Iris pigment epithelial cell (primary cell): ENCODE measurements at places on chromosomes 13 and 19.
A peak's percentile ranks its signal among the peaks of the same experiment; 100 is the strongest.

DNA sequence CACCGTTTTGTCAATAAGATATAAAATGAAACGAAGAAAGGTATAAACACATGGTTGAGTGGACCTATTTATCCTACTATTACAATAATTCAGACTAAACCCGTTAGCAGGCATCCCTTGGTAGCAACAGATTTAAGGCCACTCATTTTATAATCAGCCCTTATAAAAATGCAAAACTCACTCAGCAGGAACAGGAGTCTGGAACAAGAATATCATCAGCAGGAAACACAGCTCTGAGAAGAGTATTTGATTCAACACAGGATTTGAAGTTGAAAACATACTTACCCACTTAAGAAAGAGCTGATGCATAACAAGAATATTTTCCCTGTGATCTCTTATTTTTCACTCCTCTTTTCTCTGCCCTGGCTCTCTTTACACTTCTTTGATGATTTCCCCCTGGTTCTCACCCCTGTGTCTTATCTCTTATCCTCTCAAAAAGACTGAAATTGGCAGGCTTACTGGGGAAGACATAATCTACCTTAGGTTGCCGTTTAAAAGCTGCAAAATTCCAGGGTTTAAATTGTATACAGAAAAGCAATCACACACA is 1722.7 kb downstream of the SLITRK5 start:
- peak; percentile 14 for DNase-seq

- DNase-seq, result no peak
Measured at GRCh38 chr13:99760456-99760855, 211.1 kb downstream of the ZIC5 start.

DNA sequence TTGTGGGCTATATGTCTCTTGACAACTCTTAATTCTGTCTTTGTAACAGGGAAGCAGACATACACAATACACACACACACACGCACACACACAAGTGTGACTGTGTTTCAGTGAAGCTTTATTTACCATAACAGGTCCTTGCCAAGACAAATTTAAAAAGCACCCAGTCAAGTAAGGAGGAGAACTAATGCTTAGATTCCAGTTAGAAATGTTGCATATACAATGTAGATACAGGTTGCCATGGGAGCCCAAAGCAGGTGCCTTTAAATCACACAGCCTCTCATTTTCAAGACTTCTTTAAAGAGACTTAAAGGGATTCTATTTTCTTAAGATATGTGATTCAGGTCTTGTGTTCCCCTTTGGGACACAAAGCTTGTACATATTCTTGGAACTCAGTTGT is 1551.9 kb downstream of the EFNB2 start:
- no peak for DNase-seq

GRCh38 chr19:51131780-51132680 is 7.3 kb downstream of the SIGLEC9 start:
- DNase-seq, result peak; percentile 68

DNA sequence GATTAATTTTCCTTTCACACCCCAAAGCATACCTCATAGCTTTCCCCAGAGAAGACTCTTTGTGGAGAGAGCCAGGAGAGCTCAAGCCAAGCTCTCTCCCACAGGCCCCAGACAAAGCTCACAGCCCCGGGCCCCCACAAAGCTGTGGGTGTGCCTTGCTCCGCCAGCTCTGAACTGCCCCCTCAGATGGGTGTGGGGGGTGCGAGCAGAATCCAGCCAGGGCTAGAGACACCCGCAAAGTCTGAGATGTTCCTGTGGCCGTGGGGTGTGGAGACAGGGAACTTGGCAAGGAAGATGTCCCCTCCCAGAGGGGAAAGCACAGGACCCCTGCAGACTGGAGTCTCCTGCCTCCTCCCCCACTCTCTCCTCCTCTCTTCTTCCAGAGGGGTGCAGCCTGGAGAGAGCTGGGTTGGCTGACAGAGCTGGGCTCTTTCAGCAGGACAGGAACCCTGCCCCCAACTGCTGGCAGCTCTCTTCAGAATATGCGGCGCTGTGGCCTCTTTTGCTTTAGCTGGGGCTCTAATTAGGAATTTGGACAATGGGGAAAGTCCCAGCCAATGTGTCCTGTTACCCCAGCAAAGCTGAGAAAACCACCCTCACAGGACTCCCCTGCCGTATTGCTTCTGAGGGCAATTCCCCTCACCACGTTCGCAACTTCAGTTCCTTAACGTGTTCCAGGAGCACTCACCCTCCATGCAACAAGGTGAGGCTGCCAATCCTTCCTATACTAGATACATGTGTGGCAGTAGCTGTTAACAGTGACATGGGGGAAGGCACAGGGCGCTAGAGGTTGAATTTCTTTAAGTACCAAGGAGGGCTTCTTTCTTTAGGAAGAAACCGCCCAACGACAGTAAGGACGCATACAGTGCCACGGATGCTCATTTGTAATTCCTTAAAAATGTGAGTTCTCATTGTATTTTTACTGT is 170.0 kb downstream of the COL4A1 start:
- no peak for DNase-seq

GRCh38 chr19:3020321-3020960 is 8.6 kb downstream of the TLE2 start:
- DNase-seq, result no peak

DNA sequence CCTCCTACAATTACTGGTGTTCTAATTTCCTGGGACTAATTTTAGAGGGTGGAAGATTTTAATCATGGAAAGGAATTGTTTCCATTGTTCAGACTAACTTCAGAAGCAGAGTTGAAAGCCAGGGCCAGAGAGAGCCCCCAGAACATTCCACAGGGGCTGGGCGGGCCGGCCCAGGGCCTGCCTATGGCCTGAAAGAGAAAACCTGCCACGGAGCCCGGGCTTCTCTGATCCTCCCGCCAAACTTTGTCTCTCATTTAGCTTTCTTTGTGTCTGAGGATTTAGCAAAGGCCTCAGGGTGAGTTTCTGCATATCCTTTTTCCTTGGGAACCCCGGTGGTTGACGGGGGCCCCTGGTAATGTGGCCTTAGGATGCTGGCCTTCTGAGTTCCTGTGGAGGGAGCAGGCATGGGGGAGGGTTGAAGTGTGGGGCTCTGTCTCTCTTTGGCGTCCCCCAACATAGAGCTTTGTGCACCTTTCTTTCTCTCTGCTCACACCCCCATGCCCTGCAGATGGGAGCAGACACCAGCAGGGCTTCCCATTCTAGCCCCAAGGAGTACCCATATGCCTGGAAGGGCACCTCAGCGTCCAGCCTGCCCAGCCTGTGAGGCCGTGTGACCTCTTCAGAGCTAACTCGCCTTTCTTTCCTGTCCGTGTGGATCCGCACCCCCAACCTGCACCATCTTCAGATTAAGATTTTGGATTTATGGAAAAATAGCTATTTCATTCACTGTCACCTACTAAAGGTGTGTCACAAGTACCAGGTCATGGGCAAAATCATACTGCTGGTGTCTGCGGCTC is 539.5 kb downstream of the FGF9 start:
- DNase-seq, result no peak

DNA sequence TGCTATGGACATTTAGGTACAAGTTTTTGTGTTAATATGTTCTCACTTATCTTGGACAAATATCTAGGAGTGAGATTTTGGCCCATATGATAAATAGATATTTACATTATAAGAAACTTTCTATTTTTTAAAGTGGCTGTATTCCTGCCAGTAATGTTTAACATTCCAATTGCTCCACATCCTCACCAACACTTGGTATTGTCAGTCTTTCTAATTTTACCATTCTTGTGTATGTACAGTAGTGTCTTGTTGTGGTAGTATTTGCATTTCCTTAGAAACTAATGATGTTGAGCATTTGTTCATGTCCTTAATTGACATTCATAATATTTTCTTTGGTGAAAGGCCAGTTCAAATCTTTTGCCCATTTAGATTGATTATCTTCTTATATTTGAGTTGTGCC is 171.4 kb upstream of the TSHZ3 start:
- DNase-seq, result no peak

- DNase-seq, result no peak
Measured at GRCh38 chr19:51695702-51696315, 2.7 kb downstream of the SPACA6 start.

- peak; percentile 62 for DNase-seq
Measured at GRCh38 chr13:28494778-28495537, at the start of gene FLT1. Gene FLT1, minus strand, starts transcription at chr13:28495128. Its CDS starts 285 bp downstream, at chr13:28494843.

- DNase-seq, result peak; percentile 78
Measured at GRCh38 chr13:44249431-44249836, 124.2 kb upstream of the SERP2 start.

GRCh38 chr13:95457294-95457693 is 95.2 kb upstream of the CLDN10 start:
- DNase-seq, result peak; percentile 66

- peak; percentile 20 for DNase-seq
Measured at GRCh38 chr13:81929988-81930387, 1589.1 kb upstream of the SPRY2 start.

- no peak for DNase-seq
Measured at GRCh38 chr19:45739498-45740439, 6.5 kb downstream of the MEIOSIN start.

- DNase-seq, result no peak
Measured at GRCh38 chr13:73997964-73998363, 136.2 kb downstream of the KLF12 start.

- DNase-seq, result no peak
Measured at GRCh38 chr13:30355384-30355699, 48.0 kb upstream of the KATNAL1 start.

DNA sequence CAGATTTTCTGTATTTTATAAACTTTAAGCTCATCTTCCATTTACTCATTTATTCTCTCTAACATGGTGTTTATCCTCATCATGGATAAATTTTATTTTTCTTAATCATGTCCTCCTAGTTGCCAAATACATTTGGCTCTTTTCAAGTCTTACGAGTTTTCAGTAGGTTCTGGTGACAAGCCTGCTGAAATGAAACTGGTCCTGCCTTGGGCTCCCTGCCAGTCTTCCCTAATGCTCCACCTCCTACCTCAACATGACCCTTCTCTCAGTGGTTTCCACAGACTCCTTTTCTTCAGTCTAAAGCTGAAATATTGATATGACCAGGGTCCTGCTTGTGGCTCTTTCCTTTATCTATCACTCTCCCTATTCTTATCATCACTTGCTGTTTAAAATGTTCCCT is 81.2 kb downstream of the TRPC4 start:
- DNase-seq, result no peak

DNA sequence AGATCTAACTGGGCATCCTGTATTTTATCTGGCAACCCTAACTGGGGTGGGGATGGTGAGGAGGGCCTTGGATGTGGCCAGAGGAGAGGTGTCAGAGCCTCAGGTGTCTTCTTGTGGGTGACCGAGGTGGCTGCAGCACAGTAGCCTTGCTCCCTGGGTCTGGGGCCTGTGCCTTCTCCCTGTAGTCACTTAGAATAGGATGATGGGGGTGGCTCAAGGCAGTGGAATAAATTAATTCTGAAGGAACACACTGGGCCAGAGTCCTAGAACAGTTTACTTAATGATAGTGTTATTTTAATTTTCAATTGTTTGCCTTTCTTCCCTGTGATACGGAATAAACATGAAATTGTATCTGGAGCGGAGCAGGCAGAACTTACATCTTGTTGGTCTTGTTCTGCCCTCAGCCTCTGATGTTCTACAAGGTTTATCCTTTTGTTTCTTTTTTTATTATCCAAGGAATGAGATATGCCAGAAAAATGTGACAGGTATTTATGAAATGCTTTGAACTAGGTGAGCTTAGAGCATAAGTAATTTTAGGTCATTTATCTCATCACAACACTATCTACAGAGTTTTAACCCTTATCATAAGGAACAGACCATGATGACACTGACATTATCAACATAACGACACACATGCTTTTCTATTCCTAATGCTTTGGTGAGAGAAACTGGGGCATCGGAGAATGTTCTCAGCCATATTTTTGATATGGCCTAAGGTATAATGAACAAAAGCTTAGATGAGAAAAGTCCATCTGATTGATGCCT is 51.4 kb downstream of the LRCH1 start:
- DNase-seq, result no peak

DNA sequence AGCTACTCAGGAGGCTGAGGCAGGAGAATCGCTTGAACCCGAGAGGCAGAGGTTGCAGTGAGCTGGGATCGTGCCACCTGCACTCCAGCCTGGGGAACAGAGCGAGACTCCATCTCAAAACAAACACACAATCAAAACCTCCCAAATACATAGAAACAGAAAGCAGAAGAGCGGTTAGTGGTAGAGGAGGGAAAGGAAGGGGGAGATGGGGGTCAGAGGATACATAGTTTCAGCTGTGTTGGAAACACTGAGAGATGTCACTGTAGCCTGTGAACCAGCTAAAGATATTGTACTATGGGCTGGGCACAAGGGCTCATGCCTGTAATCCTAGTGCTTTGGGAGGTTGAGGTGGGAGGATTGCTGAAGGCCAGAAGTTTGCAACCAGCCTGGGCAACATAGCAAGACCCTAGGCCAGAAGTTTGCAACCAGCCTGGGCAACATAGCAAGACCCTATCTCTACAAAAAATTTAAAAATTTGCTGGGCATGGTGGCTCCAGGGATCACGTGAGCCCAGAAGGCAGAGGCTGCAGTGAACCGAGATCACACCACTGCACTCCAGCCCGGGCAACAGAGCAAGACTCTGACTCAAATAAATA is 49.9 kb downstream of the GNG7 start:
- DNase-seq, result no peak

- no peak for DNase-seq
Measured at GRCh38 chr19:5683177-5683886, 2.5 kb downstream of the HSD11B1L start.

DNA sequence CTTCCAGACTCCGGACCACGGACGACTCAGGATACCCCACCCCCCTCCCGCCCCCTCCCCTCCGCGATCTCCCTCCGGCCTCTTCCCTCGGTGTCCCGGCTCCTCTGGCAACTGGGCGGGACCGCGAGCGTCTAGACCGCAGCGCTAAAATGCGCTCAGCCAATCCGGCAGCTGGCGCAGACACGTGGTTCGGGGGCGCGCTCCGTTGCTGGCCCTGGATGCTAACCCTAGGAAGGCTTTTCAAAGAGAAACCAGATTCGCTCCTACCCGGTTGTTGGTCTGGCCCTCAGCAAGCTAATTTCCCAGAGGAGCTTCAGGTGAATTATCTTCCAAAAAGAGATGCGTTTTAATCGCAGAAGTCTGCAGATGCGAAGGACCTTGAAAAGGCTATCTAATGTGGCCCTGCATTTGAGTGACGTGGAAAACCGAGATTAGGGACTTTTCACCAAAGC is at the start of gene DZIP1:
DZIP1 (minus strand) TSS at position 106 of the 452 bp plus-strand sequence. CDS start 2,677 bp downstream, outside the sequence.
- DNase-seq, result peak; percentile 89

DNA sequence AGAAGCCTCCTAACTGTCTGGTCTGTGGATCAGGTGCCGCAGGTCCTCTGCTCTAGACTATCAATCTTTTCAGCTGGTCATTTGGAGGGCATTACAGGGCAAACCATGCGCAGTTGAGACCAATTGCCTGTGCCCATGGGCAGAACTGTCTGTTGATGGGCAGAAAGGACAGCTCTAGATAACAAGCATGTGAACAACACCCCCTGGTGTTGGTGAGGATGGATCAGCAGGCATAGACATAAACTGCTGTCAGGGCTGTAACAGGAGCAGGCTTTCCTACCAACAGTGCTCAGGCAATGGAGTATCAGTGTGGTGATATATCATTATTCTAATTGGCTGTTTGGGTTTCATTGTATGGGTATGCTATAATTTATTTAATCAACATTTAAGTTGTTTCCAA is 104.7 kb upstream of the KL start:
- DNase-seq, result peak; percentile 75

- DNase-seq, result no peak
Measured at GRCh38 chr13:24076636-24077035, 83.9 kb upstream of the SPATA13 start.

GRCh38 chr19:38908911-38909310 is 3.1 kb downstream of the CCER2 start:
- no peak for DNase-seq
